ENCODE measurements at places on chromosomes 13 and 19.
A peak's percentile ranks its signal among the peaks of the same experiment; 100 is the strongest.

DNA sequence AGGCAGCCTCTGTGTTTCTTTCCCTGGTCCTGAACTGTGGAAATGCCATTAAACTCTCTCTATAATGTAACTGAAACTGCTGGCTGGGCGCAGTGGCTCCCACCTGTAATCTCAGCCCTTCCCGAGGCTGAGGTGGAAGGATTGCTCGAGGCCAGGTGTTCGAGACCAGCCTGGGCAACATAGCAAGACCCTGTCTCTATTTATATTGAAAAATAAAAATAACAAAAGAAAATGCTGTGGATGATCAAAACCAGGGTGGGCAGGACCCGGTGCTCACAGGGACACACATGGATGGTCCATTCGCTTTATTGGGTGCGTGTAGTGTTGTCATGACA lies 3.5 kb downstream of the MPV17L2 start:
- no peak for DNase-seq

- peak; percentile 47 for DNase-seq
Measured at GRCh38 chr19:33175886-33176669, 18.1 kb upstream of the LRP3 start.

DNA sequence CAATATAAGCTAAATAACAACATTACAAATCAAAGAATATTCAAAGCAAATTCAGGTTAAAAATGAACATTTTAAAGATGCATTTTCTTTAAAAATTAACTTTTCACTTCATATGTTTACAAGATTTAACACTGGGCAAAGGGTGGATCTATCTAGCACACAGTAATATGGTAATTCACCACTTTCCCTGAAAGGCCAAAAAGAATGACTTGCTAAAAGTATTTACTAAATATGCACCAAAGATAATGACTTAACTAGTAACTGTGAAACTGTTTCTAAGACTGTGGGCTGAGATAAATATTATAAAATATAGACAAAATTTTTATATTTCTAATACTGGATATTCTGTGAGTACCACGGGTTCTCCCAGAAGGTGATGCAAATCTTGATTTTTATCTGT lies 4.5 kb upstream of the EEF1AKMT1 start:
- no peak for DNase-seq

DNA sequence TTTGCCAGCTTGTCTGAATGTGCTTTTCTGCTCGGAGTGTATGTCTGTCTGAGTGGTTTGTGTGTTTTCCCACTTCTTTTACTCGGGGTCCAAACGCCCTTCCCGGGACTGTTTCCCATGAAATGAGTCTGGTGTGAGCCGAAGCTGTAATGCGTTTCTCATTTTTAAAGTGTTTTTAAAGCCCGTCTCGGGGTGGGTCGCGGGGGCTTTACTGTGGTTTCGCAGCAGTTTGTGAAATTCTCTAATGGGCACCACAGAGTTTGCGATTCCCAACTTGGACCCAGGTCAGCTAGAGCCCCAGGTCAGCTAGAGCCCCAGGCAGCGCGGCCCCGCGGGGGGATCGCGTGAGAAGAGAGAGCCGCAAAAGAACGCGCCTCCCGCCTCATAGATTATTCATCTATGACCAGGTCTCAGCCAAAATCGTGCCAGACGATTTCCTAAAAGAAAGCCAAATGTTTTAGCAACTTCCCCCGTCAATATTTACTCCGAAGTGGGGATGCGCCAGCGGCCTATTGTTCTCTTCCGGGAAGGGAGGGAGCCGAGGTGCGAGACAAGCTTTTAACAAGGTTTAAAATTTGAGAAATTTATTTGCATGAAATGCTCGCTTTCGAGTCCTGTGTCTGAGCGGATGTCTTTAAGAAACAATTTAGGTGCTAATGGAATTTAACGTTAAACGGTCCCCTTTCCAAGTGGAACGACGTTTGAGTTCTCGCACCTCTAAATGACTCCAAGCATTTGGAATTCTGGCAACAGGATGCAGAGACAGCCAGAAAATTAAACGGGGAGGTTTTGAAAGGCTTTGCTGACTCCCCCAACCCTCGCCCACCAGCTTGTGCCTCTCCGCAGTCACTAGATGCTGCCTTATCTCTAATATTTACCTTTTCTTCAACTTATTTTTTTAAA lies 2.2 kb downstream of the ZIC2 start:
- no peak for DNase-seq

GRCh38 chr13:74444161-74444571 lies 310.0 kb upstream of the KLF12 start:
- DNase-seq = no peak

- DNase-seq = no peak
Measured at GRCh38 chr13:84096216-84096615, 213.9 kb upstream of the SLITRK1 start.

DNA sequence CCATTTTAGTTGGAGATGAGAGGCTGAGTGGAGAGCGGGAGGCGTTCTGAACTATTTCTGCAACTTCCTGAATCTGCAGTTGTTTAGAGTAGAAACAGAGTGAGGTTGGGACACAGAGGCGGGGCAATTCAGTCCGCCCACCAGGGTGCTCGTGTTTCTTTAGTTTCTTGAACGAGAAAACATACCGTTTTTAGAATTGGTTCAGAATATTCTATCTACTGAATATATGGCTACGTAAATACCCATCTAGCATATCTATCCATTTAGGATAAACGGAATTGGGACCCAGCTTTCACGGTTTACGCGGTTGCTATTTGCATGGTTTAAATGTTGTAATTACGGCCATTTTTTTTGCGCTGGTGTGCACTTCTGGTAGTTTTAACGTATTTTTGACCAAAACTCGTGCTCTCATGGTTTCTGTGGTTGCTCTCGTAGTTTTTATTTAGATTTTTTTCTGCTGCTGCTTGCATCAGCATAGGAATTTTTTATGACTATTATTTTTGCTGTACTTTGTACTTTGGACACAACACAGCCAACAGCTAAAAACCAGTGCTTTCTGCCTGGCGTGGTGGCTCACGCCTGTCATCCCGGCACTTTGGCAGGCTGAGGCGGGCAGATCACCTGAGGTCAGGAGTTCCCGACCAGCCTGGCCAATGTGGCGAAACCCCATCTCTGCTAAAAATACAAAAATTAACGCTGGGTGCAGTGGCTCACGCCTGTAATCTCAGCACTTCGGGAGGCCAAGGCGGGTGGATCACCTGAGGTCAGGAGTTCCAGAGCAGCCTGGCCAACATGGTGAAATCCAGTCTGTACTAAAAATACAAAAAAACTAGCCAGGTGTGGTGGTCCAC lies 32.7 kb downstream of the TIMM13 start:
- no peak for DNase-seq

GRCh38 chr13:73703606-73704005 lies 430.6 kb downstream of the KLF12 start:
- DNase-seq = no peak

DNA sequence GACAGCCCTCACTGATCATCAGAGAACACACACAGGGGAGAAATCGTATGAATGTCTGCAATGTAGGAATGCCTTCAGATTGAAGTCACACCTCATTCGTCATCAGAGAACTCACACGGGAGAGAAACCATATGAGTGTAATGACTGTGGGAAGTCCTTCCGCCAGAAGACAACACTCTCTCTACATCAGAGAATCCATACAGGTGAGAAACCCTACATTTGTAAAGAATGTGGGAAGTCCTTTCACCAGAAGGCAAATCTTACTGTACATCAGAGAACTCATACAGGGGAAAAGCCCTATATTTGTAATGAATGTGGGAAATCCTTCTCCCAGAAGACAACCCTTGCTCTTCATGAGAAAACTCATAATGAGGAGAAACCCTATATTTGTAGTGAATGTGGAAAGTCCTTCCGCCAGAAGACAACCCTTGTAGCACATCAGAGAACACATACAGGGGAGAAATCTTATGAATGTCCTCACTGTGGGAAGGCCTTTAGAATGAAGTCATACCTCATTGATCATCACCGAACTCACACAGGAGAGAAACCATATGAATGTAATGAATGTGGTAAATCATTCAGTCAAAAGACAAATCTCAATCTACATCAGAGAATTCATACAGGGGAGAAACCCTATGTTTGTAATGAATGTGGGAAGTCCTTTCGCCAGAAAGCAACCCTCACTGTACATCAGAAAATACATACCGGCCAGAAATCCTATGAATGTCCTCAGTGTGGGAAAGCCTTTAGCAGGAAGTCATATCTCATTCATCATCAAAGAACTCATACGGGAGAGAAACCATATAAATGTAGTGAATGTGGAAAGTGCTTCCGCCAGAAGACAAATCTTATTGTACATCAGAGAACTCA lies 32.5 kb downstream of the ZNF567 start:
- DNase-seq = peak; percentile 31

- DNase-seq = no peak
Measured at GRCh38 chr13:49784886-49785570, 7.5 kb downstream of the KPNA3 start.

DNA sequence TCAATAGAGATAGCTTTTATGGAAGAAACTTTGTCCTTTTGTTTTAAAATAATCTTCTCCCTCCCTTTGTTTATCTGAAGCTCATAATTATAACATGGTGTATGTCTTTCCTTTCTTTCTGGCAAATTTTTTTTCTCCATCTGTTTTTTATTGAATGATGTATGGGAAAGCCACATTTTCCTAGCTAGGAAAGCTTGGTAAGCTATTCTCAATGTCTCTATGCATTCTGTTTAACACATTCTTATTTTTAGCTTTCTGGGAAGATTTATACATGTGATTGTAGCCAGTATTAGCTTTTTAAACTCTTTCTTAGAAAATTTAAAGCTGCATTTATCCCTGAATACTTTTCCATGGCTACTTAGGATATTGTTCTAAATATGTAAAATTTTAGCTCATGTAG lies 124.9 kb upstream of the CSNK1A1L start:
- no peak for DNase-seq

- no peak for DNase-seq
Measured at GRCh38 chr13:39297664-39298171, 259.5 kb downstream of the NHLRC3 start.

DNA sequence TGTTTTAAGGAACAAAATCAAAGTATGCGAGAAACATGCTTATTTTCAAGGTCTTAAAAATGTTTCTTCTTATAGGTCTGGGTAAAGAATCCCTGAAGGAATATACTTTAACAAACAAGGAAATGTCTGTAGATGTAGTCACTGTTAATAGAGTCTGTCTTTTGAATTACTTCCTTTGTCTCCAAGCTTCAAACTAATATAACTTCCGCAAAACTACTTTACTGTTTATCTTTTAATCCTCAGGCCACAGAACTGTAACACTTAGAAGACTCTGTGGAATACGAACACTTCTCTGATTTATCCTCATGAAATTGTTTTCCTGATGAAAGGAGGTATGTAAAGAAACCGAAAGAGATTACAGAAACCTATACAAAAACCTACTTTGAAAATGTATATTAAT lies 316.0 kb downstream of the PCDH9 start:
- no peak for DNase-seq

DNA sequence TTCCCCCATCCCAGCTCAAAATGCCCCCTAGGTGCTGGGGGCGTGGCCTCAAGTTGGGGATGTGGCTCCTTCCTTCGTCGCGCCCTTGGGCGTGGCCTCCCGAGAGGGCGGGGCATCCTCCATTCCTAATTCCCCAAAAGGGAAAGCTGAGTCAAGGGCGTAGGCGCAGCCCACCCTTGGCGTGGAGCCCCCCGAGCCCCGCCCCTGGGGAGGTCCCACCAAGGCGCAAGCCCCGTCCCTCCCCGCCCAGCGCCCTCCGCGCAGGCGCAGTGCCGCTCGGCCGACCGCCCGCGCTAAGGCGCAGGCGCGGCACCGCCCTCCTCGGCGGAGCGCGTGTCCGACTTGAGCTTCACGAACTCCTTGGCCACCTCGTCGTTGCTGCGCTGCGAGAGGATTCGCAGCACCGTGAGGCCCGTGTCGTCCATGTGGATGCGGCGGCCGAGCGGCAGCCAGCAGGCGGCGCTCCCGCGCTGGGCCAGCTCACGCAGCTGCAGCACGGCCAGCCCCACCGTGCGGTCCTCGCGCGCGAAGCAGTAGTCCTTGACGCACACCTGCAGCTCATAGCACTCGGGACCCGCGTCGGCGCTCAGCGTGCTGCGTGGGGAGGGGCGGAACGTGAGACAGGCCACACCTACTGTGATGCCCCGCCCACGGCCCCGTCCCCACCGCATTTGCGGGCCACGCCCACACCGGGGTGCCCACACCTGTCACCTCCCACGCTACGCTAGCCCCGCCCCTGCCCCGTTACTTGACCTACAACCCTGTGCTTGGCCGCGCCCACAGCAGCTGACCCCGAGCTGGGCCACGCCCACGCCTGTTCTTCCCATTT lies 50.5 kb downstream of the COLGALT1 start:
- DNase-seq = peak; percentile 62

DNA sequence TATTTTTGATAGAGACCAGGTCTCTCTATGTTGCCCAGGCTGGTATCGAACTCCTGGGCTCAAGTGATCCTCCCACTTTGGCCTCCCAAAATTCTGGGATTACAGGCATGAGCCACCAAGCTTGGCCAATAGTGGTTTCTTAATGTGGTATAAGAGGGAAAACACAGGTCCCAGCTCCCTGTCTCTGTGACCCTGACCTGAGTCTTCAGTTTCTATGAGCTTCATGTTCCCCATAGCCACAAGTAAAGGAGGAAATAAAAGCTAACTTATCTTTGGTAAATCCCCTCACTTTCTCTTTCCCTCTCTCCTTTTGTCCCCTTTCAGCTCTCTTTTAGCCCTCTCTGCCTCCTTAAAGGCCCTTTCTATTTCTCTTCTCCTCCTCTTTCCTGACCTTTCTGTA lies 50.3 kb downstream of the ABCC4 start:
- no peak for DNase-seq

DNA sequence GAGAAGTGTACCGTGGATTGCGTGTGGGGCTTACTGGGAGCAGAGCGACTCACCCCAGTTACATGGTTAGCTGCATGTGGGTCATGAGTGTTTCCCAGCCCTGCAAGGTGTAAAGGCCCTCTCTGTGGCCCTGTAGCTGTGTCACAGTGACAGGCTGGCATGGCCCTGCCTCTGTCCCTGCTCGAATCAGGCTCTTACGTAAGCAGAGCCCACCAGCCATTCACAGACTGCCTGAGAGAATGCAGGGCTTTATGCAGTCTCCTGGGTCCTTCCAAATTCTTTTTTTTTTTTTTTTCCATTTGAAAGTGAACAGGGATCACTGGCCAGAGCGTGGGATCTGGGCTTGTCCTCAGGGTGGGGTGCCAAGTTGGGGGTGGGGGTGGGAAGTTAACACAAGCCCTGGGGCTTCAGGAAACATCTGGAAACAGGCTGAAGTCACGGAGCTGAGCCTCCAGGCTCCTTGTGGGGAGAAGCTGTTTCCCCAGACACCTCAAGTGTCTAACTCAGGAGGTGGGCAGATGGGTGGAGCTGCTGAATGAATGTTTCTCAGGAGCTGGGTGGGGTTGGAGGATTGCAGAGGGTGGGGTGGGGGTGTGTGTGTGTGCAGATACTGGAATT lies 13.4 kb downstream of the TECR start:
- DNase-seq = no peak

- DNase-seq = peak; percentile 51
Measured at GRCh38 chr13:50386541-50387050, 371.4 kb downstream of the KCNRG start.

DNA sequence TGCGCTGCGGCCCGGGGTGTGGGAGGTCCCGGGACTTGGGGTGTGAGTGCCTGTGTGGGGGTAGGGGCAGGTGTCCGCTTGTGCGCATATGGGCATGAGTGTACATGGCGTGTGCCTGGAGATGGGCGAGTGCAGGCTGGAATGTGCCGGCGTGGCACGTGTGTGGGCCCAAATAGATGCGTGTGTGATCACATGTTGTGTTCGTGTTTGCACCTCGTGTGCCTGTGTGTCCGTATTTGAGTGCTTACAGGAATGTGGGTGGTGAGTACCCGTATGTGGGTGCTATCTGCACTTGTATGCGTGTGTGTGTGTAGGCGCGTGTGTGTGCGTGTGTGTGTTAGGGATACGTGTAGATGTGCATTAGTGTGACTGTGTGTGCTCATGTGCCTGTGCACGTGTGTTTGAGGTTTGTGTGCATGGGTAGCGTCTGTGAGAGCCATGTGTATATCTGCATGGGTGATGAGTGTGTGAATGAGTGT lies 3.4 kb downstream of the ZNF536 start:
- no peak for DNase-seq
